CD4-positive, alpha-beta T cell treated with Interleukin-2 at 100 ng/mL for 4 hours (primary cell): ENCODE measurements at places on chromosomes 7 and 10.

DNA sequence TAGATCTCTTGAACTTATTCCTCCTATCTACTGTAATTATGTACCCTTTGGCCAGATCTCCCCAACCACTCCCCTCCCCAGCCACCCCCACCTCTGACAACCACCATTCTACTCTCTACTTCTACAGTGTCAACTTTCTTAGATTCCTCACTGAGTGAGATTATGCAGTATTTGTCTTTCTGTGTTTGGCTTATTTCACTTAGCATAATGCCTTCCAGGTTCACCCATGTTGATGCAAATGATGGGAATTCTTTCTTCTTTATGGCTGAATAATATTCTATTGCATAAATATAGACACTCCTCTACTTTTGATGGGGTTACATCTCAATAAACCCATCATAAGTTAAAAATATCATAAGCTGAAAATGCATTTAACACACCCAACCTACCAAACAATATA, 21.3 kb upstream of the HNRNPH3 start:
- no peak for DNase-seq

DNA sequence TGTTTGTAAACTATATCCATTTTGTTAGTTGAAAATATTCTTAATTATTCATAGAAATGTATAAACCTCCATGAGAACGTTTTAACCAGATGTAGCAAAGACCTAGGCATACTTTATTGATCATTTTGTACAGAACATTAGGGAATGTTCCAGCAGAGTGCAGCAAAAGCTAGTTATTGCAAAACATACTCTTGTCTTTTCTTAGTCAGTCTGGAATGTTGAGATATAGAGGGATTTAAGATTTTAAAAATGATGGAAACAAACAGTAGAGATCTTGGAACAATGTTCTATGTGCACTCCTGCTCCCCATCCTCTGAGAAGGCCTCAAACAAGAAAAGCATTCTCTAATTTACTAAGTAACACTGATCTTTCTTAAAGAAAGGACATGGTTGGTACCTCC, 292.1 kb downstream of the BBS9 start:
- DNase-seq, result no peak

DNA sequence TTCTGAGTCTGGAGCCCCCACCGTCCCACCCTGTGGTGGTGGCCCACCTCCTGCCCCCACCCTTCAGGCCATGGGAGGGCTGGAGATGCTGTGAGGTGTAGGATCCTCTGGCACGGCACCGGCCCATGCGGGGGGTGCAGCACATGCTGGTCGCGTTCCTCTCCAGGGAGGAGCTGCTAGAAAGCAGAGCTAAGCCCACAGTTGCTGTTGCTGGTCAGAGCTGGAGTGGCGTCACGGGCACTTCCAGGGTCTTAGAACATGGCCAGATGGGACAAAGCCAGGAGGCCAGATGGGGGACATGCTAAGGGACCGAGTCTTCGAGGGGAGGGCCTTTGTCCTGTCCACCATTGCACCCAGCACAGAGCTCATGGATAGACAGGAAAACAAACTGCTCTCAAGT, 21.6 kb downstream of the AGAP3 start:
- no peak for DNase-seq

DNA sequence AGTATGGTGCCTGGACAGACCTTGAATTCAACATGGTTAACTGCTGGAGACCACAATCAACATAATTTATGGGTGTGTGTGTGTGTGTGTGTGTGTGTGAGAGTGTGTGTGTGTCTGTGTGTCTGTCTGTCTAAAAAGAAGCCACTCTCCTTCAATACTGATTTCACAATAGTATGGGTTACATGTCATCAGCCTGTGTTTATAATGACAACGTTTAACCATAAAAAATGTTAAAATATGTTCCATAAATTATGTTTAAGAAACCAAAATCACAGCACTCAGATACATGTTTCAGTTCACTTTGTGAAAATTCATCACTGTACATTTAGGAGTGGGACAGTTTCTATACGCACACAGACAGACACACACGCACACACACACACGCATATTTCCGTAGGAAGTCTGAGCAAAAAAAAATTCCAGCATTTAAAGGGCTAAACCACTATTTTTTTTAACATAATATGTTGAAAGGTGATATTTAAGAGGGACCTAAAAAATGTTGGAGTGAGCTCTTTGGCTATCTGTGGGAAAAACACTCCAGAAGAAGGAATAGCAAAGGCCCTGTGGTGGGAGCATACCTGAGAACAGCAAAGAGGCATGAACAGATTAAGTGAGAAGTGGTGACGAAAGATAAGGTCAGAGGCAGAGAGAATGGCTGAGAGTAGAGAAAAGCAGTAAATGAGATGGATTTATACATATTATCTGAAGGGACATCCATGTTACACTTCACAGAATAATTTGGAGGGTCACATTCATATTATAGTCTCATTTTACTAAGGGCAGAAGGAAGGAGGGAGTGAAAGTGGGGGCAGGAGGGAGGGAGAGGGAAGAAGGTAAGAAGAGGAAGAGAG, 10.9 kb downstream of the PDZD8 start:
- no peak for DNase-seq

- DNase-seq, result no peak
Measured at GRCh38 chr7:126083014-126083413, 1153.4 kb upstream of the POT1 start.
